ENCODE measurements at places on chromosomes 13 and 19.

GRCh38 chr19:23789246-23789645 lies 30.6 kb upstream of the ZNF681 start:
- peak; percentile 25 for DNase-seq

DNA sequence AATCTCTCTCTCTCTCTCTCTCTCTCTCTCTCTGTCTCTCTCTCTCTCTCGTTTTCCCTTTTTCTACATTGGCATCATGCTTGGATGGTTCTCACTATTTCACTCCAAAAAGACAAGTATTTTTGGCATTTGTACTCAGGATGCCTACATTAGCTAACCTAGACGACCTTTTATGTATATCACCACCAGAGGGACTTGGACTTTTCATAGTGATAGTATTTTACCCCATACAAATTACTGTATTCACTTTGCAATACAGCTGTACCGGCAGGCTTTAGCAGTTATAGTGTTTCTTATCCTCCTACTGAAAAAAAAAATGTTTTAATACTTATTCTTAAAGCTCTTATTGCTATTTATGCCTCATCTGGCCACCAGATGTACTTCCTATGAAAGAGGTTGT lies 687.2 kb upstream of the KLHL1 start:
- no peak for DNase-seq

GRCh38 chr13:26956522-26957142 lies 196.0 kb upstream of the GPR12 start:
- no peak for DNase-seq

DNA sequence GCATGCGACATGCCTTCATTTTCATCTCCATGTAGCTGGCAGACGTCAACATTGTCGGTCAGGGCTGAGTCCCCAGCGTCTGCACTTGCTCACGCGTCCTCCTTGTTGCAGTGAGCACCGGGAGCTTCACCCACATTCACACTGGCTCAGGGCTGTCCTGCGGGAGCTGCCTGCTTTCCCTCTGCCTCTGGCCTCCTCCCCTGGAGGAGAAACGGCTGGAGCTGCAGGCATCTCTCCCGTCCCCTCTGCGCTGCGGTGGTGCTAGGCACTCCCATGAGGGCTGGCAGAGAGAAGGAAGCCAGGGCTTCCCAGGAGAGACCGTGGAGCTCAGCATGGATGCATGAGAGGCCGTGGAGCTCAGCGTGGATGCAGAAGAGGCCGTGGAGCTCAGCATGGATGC lies 18.4 kb upstream of the TMEM255B start:
- DNase-seq, result no peak

GRCh38 chr13:41488124-41488523 lies 30.8 kb downstream of the RGCC start:
- no peak for DNase-seq

- no peak for DNase-seq
Measured at GRCh38 chr13:109899316-109899715, 112.9 kb upstream of the IRS2 start.

DNA sequence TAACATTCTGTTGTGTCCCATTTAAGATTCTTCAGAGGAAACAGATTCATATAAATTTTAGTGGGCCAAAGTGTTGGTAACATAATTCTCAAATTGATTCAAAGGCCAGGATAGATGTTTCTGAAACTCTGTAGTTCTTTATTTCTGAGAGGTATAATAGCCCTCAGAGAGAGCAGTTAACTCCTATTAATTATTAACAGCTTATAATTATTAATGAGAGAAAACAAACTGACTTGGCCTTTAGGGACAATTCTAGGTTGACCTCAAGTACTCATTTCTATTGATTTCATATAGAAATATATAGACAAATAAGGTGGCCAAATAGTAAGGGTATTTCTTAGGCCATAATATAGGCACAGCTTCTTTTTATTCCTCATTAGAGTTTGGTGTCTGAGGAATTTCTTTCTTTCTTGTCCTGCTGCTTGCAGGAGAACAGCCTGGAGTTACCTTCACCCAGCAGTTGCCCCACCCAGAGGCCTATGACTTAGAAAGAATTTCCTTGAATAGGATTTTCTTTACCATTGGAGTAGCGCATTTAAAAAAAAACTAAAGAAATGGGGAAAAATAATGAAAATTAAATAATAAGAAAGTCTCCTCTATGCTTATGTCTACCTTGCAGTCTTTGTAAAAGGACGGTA lies 1430.1 kb upstream of the SPRY2 start:
- no peak for DNase-seq

DNA sequence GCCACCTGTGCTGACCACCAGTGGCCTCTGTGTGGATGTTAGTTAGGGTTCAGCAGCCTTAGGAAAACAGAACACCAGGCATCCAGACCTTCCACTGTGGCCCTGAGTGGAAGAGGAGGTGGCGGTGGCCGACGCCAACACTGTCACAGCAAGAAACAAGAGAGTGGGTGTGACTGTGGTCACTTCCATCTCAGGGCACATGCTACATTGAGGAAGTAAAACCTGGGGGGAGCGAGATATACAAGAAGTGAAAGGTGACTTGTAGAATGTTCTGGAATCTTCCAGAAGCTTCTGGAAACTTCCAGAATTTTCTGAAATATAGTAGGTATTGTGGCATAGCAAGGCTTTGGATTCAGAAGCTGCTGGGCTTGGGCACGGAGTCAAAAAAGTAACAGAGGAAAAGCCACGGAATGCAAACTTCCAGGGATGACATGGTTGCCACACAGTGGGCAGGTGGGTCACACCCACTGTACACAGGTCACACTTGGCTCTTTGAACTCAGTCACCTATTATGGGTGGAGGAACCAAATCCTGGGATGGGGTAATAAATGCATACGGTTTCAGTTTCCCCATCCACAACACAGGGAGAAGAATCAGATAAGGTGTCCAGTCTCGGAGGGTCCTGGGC lies 24.3 kb downstream of the GNG7 start:
- DNase-seq, result no peak

DNA sequence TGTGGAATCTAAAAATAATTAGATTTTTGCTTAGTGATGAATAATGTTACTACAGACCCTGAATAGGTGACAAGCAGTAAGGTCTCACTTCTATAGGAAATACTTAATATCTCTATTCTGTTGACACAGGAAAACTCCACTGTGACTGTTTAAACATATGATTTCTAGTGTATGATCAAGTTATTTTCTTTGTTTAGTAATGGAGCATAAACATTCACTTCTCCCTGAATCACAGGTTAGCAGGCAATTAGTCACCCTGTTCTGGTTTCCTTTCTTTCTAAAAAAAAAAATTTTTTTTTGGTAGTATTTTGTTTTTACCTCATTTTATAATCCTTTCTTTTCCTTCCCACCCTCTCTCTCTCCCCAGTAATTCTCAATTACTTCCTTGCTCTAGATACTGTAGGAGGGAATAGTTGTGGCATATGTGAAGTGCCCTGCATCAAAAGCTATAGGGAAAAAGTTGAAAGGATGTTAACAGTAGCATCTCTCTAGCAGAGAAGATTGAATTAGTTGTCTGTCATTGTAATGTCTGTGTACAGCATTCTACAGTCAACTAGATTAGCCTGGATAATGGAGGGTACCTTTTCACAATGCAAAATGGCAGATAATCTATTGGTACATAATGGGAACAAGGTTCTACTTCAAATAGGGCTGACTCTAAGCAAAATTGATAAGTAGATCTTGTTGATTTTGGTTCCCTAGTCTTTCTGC lies 3.5 kb downstream of the HS6ST3 start:
- no peak for DNase-seq

DNA sequence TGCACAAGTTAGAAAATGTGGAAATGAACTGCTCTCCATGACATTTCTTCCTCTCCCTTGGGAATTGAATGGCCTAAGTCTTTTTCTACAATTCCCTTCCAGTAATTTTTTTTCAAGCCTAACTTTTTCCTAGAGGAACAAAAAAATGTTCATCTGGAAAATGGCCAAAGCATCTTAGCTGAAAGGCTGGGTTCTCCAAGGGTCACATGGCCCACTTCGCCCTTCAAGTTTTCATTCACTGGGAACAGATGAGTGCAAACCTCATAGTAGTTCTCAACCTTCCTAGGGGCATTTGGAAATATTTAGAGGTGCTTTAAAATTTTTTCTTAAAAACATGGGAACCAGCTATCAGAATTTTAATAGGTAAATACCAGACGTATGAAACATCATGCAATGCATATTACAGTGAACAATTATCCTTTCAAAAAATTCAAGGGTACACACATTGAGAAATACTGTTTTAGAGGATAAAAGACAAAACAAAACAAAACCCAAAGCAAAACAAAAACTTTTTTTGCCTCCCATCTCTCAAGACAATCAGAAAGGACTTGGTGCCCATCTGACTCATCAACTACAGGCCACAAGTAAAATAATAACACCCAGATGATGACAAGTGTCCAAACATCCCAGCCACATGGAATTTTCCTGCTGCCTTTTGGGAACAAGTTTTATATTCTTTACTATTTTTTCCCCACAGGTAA lies 208.8 kb downstream of the SLITRK6 start:
- DNase-seq, result no peak

DNA sequence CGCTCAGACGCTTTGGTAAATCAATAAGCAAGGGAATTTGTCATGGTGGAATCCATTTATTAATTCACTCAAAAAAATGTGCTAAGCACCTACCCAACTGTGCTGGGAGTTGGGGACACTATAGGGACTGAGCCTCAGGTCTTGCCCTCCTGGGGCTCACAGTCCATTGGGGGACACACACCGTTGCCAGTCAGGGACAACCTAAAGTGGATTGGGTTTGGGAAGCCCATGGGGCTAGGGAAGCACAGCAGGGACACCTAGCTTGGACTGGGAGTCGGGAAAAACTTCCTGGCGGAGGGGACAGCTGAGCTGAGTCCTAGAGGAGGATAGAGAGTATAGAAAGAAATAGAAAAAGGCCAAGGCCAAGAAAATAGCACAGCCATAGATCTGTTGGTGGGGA lies 8.5 kb downstream of the FOSB start:
- no peak for DNase-seq

DNA sequence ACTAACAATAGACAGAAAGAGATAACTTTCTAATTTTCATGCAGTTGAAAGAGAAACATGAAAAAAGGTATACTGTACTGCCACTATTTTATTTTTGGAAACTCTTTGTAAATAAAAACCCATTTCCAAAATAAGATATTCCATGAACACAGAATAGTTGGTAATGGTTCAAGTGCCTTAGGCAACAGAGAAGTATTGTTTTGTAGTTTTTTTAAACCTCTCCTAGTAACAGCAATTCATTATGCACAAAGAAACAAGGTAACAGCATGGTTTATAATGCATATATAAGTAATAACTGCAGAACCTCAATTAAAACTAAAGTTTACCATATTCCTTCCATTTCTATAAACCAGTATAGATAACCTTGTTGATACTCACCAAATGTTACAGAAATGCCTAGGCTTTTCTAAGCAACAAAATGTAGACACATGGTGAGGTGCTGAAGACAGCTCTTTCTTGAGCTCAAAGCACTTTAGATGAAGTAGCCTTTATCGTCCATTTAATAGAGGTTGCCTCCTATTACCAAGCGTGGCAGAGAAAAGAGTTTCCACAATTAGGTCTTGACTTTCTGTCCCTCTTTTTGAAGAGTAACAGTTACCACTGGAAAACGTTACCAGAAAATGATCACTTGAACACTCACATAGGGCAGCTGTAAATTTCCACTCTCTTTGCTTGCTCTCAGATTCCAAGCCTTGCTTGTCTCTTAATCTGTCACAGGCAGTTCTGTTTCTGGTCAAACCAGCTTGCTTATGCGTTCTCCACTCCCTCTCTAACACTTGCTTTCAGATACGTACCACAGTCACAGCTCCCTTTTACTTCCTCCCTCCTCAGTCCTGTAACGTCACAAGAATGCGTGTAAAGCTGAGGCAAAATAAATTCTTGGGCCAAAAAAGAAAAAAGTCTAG lies 42.9 kb downstream of the CAB39L start:
- no peak for DNase-seq

DNA sequence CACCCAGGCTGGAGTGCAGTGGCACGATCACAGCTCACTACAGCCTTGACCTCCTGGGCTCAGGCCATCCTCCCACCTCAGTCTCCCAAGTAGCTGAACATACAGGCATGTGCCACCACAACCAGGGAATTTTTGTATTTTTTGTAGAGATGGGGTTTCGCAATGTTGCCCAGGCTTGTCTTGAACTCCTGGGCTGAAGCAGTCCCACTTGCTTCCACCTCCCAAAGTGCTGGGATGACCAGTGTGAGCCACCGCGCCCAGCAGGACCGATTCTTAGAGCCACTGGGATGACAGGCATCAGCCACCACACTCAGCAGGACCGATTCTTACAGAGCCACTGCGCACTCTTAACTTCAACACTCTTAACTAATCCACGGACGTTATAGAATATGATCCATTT lies 54.9 kb upstream of the RANBP3 start:
- peak; percentile 54 for DNase-seq

DNA sequence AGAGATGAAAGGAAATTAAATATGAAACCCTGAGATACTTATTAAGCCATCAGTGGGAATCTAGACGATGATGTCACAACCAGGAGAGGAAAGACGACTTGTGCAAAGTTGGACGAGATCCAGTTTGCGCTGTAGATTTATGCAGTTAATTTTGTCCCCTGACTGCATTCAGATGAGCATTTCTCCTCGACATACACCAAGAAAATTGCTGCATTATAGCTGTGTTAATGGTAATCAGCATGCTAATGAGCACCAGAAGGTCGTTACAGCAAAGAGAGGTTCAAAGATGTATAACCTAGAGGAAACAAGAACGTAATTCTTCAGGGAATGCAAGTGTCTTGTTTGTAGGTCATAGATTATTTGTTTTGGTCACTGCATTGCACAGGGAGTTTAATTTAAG lies 371.7 kb downstream of the RBM26 start:
- no peak for DNase-seq

- no peak for DNase-seq
Measured at GRCh38 chr19:43759515-43759914, 4.8 kb upstream of the SMG9 start.

GRCh38 chr19:32924200-32924599 lies 47.6 kb downstream of the CEP89 start:
- no peak for DNase-seq

- DNase-seq, result no peak
Measured at GRCh38 chr19:35786299-35787160, 11.2 kb downstream of the ARHGAP33 start.

GRCh38 chr19:55498246-55498840 lies 10.1 kb downstream of the SSC5D start:
- DNase-seq, result no peak

DNA sequence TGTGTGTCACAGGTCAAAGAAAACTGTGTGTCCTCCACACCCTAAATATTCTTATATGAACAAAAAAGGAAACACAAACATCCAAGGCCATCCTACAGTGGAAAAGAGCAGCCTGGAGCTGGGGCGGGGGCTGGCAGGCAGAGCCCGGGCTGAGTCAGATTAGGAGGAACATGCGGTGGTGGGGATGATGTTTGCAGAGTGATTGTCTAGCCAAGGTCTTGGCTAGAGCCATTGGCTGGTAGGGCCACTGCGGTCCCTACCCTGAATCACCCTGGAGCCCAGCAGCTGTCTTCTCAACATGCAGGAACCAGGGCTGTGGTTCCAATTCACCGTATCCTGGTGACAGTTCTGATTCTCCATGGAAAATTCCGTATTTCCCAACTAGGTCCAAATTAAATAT lies 439.5 kb downstream of the FGF9 start:
- no peak for DNase-seq

GRCh38 chr19:29260477-29261317 lies 47.7 kb upstream of the UQCRFS1 start:
- DNase-seq, result no peak

Measured in vagina (tissue), 2 donors.